ENCODE measurements at places on chromosomes 16 and 17.

- DNase-seq: no peak
Measured at GRCh38 chr16:3945751-3946603, 65.5 kb upstream of the CREBBP start.

DNA sequence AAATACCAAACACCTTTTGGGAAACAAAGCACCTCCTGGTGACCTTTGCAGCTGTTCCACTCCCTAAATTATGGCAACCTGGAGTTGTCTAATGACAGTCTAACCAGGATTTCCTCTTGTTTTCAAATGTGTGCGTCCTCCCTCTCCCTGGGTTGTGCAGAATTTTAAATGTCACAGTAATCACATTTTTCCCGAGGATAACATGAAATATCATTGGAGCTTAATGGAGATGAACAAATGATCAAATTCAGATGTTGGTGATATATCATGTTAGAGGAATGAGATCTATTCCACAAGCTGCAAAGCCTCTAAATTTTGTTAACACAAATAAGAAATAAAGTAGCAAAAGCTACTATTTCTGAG is 86.9 kb upstream of the HLF start:
- no peak for DNase-seq

DNA sequence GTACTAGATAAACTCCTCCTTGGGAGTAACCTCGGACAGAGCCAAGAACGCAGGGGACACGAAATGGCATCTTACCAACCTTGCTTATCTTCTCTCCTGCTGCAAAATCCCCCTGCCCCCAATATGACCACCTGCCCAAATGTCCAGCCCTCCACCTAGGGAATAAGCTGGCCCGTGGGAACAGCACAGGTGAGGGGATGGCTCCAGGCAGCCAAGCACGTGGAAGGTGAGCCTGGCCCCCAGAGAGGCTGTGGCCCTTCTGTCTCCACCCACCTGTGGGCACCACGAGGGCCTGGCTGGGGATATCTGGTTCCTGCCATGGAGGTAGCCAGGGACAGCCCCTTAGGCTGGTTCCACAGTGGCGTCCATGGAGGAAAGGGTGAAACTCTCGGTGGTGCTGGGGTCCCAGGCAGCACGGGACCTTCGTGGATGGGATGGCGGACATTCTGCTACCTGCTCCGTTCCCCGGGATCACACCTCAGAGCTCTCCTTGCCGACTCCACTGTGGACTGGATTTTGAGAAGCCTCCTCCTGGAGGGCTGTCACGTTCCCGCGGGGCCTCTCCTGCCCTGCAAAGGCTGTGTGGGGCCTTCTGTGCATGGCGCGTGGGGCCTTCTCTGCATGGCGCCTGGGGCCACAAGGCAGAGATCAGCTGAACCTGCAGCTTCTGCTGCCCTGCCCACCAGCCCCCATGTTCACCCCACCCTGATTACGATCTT is 388.5 kb upstream of the TNRC6C start:
- no peak for DNase-seq

DNA sequence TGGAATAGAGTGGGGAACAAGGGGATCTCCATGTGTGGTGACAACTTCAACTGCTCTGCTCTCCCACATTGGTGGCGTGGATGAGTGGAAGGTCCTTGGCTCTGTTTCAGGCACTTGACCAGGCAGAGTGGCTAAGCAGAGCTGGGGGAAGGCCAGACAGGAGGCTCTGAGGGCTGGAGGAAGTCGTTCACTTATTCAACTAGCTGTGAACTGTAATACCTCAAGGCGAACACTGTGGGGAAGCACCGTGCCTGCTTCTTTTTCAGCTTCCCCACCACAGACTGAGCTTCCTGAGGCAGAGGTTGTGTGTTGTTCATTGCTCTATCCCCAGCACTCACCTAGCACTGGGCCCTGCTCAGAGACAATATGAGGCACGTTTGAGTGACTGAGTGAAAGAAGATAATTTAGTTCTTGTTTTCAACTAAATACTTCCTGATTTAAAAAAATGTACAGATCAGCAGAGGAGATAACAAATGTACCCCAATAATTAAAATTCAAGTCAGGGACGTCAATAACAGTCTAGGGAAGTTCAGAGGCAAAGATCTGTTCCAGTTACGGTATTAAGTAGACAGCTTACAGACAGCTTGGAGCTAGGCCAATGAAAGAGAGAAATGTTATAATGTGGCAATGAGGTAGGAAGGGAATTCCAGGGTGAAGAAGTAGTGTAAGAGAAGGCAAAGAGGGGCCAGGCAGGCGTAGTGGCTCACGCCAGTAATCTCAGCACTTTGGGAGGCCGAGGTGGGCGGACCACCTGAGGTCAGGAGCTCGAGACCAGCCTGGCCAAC is 34.7 kb downstream of the MYO18A start:
- peak; percentile 53 for DNase-seq

DNA sequence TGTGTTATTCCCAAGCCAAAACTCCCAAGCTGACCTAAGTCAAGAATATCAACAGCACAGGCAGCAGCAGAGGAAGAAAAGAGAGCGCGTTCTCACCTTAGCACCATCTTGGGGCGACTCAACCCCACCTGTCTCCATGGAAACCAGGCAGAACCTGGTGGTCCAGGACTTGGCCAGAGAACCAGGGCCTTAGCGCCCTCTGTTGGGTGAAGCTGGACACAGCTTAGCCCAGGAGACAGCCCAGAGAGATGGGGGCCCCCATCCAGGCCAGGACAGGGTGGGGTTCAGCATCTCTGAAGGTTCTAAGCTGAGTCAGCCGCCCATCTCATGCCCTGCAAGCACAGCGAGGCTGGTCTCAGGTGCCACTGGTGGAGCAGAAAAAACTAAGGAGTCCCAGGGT is 60.1 kb upstream of the TMEM132E start:
- DNase-seq: no peak

- no peak for DNase-seq
Measured at GRCh38 chr16:75455677-75456076, 8.8 kb downstream of the TMEM170A start.

DNA sequence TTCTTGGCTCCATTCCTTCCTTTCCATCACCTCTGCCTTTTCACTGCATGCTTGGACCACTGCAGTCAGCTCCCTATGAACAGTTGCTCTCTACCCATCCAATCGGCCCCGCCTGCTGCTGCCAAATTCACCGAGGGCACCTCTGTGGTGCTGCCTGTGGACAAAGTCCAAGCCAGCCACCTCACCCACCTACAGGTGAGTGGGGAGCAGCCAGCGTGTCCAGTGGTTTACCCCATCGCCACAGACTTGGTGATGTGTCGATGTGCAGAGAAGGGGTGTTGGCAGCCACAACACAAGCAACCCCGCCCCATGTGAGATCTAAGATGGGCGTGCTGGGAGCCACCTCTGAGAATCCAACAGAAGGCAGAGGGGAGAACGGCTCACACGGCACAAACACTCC is 43.7 kb upstream of the STH start:
- no peak for DNase-seq

DNA sequence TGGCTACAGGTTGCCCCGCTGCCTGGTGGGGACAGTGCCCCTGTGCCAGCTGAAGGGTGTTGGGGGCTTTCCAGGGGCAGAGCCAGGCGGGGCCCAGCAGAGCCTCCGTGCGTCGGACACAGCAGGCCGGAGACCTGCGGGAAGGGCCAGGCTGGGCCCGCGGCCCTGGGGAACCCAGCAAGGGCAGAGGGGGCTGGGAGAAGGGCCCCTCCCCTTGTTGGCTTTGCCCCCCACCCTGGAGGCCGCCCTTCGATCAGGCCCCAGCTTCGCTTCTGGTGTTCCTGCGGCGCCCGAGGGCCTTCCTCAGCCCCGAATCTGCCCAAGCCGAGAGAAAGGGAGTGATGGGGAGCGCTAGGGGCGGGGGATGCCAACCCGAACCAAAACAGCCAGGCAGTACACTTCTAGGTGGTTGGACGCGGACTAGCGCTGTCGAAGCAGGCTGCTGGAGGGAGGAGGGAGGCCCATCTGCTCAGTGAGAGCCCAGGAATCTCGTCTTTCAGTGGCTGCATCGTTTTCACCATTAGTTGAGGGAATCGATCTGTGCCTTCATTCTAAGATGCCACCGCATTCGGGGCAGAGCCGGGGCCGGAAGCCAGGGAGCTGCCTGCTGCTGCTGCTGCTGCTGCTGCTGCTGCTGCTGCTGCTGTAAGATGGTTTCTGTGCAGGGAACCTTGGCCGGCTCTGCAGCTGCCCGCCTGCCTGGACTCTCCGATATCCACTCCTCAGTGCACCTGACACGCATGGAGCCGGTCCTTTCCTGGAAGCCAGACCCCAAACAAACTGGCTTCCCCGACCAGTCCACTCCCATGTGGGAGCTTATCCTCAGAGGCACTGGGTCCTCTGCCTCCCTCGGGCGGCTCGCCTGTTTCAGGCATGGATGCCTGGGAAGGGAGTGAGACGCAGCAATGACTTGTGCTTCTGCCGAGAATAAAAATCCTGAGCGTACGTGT is 1.7 kb downstream of the JPH3 start:
- DNase-seq: no peak

DNA sequence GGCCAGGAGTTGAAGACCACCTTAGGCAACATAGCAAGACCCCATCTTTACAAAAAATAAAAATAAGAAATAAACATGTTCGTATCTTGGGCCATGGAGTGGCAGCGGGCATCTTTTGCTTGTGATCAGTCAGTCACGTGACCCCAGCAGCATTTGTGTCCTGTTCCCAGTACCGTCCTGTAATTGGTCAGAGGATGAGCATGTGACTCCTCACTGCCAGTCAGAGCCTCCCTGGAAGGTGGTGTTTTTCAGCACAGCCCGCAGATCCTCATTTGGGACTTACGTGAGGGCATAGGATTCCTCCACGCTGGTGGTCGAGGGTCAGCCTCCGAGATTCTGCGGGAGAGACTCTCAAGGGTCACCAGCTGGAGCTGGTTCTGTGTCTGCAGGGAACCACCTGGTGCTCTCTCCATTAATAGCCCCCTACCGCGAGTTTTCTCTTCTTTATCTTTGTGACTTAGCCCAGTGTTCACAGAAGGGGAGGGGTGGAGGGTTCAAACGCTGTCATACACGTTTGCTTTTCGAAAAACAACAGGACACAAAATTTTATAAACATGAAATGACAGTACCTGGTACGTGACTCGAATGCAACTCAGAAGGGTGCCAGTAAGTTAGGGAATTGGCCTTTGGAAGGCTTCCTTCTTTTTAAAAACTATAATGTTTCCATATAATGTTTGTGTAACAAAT is 17.2 kb downstream of the MRC2 start:
- no peak for DNase-seq

GRCh38 chr17:29257756-29258155 is 11.1 kb downstream of the CRYBA1 start:
- DNase-seq: no peak

DNA sequence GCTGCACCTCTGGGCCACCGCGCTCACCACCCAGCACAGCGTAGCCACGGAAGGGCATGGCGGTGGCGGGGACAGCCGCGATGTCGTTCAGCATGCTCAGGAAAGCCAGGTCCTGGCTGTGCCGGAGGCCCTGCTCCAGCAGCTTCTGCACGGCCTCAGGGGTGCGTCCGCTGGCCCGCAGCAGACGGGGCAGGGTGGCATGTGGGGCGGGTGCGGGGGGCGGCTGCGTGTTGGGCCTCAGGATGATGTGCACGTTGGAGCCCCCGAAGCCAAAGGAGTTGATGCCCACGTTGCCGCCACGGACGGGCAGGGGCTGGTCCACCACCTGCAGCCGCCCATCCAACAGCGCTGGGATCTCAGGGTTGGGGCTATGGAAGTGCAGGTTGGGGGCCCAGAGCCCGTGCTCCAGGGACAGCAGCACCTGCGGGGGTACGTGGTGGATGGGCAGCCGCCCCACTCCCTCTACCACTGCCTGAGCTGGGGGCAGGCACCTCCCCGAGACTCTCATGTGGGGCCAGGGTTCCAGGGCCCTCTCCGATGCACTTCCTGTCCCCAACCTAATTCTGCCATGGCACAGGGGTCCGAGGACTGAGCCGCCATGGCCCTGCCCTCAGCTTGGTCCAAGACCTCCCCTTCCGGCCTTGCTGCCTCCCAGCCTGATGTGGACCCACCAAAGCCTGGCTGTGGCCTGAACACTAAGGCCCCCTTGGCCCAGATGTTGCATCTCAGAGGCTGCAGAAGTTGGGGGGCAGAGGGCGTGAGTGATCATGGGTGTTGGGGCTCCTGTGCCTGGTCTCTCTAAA is 6.6 kb downstream of the FASN start:
- no peak for DNase-seq

DNA sequence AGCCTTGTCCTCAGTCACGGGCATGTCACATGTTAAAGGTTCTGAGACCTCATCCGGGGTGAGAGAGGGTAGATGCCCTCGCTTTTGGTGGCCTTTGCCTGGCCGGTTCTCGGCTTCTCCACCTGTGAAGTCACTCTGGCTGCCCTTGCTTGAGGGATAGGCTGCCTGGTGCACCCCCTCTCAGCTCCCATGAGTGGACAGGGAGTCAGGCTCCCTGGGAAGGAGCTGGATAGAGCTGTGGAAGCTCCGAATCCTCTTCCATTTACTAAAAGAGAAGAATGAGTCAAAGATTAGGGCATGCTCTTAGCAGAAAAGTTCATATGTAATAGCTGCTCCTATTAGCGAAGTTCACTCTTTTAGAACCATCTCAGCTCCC is 142.0 kb downstream of the IRX3 start:
- no peak for DNase-seq

- DNase-seq: no peak
Measured at GRCh38 chr16:67936124-67936879, at the start of gene PSMB10. Gene PSMB10 (minus strand): TSS chr16:67936850. CDS start chr16:67936749, 101 bp downstream.

DNA sequence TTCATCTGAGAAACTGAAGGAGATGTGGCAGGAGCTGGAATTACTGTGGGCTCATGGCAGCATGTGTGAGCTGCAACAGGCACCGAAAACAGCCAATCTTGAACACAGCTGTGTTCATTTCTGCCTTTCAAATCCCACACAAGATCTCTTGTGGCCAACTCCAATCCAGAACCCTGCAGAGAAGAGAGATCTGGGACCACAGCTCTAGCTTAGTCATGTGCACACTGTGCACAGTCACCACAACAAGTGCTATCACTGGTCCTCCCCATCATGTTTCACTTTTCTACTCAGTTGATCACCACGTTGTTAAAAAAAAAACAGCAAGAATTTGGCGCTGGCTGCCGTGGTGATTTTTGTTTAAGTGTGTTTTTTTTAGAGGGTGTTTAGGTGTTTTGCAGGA is 254.5 kb upstream of the ELAC2 start:
- no peak for DNase-seq

GRCh38 chr17:32992321-32993033 is 830 bp downstream of the SPACA3 start:
- DNase-seq: no peak

GRCh38 chr17:42891539-42892152 is 9.0 kb upstream of the G6PC1 start:
- no peak for DNase-seq
